Breast epithelium (tissue), 4 donors: ENCODE measurements at places on chromosomes 16 and 17.

DNA sequence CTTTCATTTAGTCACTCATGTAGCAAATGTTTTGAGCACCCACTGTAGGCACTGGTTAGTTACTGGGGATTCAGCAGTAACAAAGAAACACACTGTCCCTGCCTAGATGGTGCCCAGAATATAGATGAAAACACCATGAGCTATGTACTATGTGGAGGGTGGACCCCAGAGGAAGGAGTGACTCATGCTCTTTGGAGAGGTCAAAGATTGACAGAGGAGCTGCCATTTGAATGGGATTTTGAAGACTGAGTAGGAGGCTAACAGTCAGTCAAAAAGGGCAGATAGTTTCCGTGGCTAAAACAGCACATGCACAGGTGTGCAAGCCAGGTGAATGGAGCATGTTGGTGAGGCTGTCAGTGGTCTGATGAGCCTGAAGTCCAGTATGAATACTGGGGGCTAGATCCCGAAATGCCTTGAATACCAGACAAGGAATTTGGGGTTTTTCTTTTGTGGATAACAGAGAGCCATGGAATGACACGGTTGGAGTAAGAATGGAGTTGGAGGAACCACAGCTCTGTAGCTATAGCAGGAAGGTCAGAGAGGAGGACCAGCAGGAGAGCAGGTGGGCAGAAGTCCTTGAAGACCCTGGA, 6.1 kb downstream of the IL21R start:
- no peaks in the 10 kb centered on the region for H3K4me1 ChIP-seq
- no peaks in the 10 kb centered on the region for H3K27me3 ChIP-seq
- no peak overlapping the region for H3K27ac ChIP-seq
- no peak for DNase-seq
- H3K36me3 ChIP-seq: no peaks in the 10 kb centered on the region

- H3K27ac ChIP-seq: no peak overlapping the region
- H3K36me3 ChIP-seq: no peaks in the 10 kb centered on the region
- H3K27me3 ChIP-seq: no peaks in the 10 kb centered on the region
- H3K4me1 ChIP-seq: no peaks in the 10 kb centered on the region
Measured at GRCh38 chr17:62109924-62110323, 44.8 kb upstream of the MED13 start.

- H3K36me3 ChIP-seq: no peaks in the 10 kb centered on the region
- H3K27ac ChIP-seq: no peak overlapping the region
- H3K27me3 ChIP-seq: no peaks in the 10 kb centered on the region
- H3K4me3 ChIP-seq: no peak overlapping the region
- no peak for DNase-seq
Measured at GRCh38 chr16:23969468-23970297, 133.9 kb downstream of the PRKCB start.

DNA sequence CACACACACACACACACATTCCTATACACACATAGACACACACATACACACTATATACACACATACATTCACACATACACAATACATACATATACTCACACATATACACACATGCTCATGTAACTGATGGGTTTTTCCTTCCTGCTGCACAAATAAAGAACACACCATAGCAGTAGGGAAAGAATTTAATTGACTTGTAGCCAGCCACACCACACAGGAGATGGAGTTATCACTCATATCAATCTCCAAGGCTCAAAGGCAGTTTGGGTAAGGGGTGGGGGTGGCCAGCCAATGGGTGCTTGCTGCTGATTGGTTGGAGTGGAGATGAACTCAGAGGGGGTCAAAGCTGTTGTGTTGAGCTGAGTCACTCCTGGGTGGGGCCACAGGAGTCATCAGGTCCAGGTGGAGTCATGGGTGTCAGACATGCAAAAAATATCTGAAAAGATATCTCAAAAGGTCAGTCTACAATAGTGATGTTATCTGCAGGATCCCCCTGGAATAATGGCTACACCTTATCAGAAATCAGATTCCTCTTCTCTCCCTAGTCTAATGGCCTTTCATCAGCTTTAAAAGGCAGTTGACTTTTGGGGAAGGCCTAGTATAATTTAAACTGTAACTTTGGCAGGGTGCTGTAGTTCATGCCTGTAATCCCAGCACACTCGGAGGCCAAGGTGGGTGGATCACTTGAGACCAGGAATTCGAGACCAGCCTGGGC, 46.1 kb downstream of the WSB1 start:
- no peak overlapping the region for H3K4me3 ChIP-seq
- no peak for DNase-seq
- no peak overlapping the region for H3K27ac ChIP-seq
- H3K27me3 ChIP-seq: no peaks in the 10 kb centered on the region

- DNase-seq: peak; percentile 75
- H3K27ac ChIP-seq: no peak overlapping the region
- no peaks in the 10 kb centered on the region for H3K4me1 ChIP-seq
- no peaks in the 10 kb centered on the region for H3K36me3 ChIP-seq
- H3K27me3 ChIP-seq: peaks cover 4% of the 10 kb centered on the region
- peak overlapping the region; percentile 64 for H3K4me3 ChIP-seq
Measured at GRCh38 chr16:56643080-56643778, 4.8 kb downstream of the MT1A start.
